Kidney (tissue), 22 donors: ENCODE measurements at places on chromosomes 4 and X.

DNA sequence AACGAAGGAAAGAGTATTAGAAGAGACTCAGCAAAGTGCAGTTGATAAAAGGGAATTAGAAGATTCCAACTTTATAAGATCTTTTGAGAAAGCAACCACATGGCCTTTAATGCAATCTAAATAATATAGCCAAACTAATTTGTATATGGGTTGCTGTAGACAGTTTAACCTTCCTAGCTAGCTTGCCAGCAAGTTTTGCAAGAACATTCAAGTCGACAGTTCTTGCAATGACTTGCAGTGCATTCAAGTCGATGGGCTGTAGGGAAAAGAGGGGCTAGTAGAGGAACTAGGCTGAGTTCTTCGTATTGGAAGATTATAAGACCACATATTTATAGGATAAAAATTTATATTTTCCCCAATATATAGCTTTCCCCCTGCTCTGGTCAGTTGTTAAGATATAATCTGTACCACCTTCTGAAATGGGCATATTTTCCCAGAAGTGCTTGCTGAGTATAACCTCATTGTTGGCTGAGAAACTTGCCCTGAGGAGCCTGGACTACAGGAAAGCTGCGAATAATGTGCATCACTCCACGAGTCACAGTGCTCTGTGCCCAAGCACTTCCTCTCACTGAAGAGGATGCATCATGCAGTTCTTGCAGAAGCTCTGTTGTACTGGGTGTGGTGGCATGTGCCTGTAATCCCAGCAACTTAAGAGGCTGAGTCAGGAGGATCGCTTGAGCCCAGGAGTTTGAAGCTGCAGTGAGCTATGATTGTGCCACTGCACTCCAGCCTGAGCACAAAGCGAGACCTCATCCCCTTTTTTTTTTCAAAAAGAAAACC lies 56.7 kb downstream of the DOCK11 start:
- no peak for DNase-seq

DNA sequence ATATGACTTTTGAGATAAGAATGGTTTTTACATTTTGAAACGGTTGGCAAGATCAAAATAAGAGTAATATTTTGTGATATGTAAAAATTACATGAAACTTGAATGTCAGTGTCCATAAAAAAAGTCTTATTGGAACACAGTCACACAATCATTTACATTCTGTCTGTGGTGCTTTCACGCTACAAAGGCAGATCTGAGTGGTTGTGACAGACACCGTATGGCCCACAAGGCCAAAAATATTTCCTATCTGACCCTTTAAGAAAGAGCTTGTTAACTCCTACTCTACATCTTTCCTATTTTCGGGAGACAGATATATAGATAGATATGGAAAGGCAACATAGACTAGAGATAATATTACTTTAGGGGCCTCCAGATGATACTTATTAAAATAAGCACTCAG lies 101.9 kb downstream of the EFHC2 start:
- DNase-seq = no peak

DNA sequence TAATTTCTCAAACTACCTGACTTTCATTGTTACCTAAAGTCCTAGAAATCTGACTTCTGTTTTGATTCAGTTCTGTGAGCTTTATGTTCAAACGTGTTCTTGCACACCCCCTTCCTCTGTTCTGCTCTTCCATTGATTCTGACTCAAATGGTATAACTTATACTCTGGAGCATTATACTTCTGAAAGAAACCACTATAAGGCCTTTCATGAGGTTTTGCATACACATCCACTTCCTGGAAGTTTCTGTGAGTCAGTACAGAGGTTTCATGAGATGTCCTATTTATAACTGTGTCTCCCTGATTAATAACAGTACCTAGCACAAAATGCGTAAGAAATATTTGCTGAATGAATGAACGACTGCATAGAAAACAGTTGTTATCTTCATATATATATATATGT lies 540.2 kb upstream of the CT83 start:
- DNase-seq = no peak

DNA sequence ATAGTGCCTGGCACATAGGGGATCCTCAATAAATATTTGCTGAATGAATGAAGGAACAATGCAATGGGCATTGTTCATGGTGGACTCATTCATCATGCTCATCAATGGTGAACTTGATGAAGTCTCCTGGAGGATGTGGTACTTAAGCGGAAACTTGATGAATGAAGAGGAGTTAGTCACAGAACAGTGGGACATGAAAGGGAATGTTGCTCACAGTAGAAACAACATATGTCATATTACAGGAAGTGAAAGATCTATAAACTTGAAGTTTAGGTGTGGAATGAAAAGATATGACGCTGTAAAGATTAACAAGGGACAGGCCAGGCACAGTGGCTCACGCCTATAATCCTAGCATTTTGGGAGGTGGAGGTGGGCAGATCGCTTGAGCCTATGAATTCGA lies 224.1 kb downstream of the PPP3CA start:
- DNase-seq = no peak

DNA sequence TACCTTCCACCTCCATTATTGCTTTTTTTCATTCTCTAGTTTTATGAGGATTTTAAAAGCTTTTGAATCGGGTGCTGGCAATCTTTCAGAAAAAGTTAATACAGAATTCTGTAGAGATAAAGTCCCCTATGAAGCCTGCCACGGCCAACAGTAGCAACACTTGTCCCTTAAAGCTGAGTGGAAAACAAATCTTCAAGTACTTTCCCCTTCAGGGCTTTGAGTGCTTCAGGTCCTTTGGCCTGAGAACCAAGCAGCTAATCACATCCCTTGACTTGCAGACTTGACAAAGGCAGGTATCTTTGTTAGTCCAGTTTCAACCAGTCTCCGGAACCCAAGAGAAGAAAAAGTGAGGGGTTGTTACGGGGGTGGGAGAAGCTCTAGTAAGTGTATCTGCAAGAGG lies 144.4 kb downstream of the ATG4A start:
- DNase-seq = no peak

DNA sequence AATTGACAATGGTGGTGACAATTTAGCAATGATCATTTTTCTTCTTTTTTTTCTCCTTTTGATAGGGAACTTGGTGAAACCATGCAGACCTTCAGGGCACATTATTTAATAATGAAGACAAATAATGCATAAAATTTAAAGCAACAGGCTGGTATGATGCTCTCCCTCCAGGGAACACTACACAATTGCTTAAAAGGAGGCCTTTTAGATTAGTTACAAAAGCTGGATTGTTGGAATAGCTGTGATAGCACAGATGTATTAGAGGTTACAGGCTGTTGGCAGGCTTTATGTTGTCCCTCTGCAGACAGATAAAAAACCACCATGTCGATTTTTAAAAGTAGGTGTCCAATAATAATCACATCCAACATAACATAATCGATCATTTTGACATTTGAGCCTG lies 307.0 kb downstream of the ADGRL3 start:
- DNase-seq = no peak

- DNase-seq = no peak
Measured at GRCh38 chr4:173934933-173935620, 348.4 kb downstream of the FBXO8 start.

DNA sequence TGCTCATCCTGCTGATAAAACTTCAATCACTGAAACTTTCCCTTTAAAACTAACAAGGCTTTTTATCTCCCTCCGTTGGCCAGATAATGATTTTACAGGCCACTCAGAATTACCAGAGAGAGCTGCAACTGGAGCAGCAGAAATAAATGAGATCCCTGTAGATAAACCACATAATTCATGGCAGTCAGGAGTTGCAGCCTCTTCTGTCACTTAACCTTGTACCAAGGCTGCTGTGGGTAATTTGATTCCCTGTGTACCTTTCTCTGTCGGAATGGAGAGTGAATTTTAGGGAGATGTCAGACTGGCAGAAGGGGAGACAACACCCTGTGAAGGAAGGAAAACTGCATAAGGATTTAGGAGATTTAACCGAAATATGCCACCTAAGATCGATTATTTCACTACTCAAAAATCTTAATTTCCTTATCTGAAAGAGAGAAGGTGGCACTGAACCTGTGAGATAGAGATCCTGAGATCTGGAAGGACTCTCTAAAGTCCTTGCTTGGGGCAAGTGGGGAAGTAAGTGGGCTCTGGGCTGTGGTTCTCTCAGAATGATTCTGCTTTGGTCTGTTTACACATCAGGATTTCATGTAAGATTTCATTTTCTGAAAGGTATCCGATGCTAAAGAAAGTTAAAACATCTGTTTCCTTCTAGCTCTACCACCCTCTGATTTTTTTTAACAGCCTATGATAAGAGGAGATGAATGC lies 14.3 kb upstream of the TSPAN5 start:
- peak; percentile 73 for DNase-seq

- peak; percentile 85 for DNase-seq
Measured at GRCh38 chr4:7322166-7322991, 112.4 kb downstream of the PSAPL1 start.

- no peak for DNase-seq
Measured at GRCh38 chr4:105956569-105956968, 61.3 kb downstream of the NPNT start.

DNA sequence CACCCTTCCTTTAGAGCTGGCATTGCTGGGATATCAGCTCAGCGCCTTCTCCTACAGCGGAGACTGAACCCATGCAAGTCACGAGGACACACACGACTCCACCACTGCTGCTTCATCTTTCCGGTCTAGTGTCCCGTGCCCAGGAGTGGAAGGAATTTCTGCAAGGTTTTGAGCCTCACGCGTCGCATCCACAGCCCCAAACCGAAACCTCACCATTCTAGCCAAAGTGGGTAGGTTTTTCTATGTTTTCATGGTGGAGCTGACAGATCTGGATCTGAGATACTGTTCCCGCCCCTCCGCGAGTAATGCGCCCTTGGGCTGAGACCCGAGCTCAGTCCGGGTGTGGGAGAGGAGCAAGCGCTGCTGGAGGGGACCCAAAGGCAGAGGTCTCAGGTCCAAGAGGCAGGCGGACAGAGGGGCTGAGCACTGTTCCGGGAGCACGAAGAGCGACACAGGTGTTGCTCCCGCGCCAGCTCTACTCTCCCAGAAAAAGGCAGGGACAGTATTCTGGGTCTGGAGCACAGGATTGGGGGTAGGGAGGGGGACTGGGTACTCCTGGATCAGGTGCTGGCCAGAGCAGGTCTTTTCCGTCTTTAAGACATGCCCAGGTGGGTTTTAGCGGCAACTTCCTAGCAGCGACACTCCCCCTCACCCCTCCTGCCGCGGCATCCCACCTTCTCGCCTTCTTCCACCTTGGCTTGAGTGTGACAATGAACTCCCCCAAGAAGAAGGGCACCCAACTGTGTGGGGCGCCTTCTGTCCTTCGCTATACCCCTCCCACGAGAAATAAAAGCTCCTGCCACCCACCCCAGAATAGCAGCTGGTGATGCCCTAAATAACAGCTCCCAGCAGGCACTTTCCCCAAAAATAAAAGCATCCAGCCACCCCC lies 1.8 kb downstream of the EPHA5 start:
- peak; percentile 30 for DNase-seq

DNA sequence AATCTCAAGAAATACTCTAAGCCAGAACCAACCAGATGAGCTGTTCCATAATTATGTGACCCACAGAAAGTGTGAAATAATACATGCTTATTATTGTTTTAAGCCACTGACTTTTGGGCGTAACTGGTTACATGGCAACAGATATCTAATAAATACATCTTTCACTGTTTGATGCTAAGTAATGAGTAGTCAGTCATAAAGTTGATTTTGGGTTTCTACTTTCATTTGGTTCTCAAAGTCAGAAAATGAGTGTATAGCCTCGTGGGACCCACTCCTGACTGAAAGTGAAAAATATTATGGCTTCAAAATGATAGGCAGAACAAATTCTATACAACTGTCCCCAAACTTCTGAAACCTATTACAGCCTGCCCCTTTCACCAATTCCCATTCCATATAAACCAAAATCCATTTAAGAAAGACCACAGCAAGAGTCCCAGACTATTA lies 88.0 kb upstream of the CBR4 start:
- DNase-seq = no peak

- no peak for DNase-seq
Measured at GRCh38 chr4:126899331-126899801, 733.4 kb upstream of the INTU start.

GRCh38 chr4:75605928-75606327 lies 24.4 kb downstream of the CDKL2 start:
- no peak for DNase-seq

- DNase-seq = no peak
Measured at GRCh38 chr4:152240232-152240631, 295.7 kb downstream of the FBXW7 start.

DNA sequence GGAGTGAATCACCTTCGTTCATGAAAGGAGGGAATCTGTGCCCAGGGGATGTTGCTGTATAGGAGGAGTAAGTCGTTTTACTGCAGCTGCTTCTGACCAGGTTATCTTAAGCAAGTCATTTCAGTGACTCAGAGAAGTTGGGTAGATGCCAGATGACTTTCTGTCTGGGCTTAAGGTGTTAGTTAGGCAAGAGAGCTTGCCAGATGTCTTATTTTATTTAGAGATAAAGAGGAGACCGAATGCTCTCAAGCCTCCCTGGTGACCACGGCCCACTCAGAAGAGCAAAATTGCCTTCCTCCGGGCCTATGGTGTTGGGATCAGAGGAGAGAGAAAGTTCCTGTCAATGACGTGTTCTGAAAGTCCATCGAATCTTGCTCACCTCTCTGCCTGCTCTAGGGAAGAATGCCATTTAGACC lies 16.3 kb upstream of the ZNF827 start:
- DNase-seq = no peak
